ENCODE measurements at places on chromosomes 5 and 9. TPM values are rescaled to one million over a fixed set of nuclear protein-coding genes. Genes with fewer than 3 reads are reported as not detected.

The ZFP2 gene
- total RNA-seq, result 1.2 TPM

The ADAMTS2 gene
- total RNA-seq, result 22.7 TPM

The PPIC gene
- 50.6 TPM for total RNA-seq

The NUP214 gene
- total RNA-seq, result 30.8 TPM

The CMYA5 gene
- total RNA-seq, result 466 TPM

The EXOSC2 gene
- total RNA-seq, result 15.4 TPM

DNA sequence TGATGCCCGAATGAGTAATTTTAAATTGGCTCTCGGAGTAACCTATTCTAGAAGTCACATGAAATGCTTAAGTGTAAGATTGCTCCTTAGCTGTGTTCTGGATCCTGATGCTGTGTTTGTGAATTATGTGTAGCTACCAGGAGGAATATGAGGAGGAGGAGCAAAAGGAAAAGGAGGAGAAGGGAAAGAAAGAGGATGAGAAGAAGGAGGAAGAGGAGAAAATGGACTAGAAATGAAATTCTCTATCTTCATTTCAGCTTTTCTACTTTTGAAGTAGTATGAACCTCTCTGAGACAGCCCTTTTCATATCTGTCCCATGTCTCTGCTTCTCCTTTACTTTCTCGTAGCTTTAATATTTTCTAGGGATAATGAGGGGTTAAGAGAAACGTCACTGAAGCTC lies 119.4 kb upstream of the ACTBL2 start:
- no peak for DNase-seq

GRCh38 chr5:163269624-163270023 lies 167.8 kb upstream of the CCNG1 start:
- DNase-seq, result no peak

DNA sequence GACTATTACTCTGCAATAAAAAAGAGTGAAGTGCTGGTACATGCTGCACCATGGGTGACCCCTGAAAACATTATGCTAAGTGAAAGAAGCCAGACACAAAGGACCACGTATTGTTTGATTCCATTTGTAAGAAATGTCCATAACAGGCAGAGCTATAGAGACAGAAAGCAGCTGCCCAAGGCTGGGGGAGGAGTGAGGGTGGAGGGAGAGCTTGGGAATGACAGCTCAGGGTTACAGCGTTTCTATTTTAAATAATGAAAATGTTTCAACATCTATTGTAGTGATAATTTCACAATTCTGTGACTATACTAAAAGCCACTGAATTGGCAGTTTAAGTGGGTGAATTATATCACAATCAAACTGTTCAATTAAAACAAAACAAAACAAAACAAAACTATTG lies 81.7 kb downstream of the MYO10 start:
- DNase-seq, result no peak

- DNase-seq, result no peak
Observed at GRCh38 chr9:20305452-20305851, 316.8 kb downstream of the MLLT3 start.

- DNase-seq, result no peak
Observed at GRCh38 chr9:129773262-129774048, 20.6 kb upstream of the PTGES start.

DNA sequence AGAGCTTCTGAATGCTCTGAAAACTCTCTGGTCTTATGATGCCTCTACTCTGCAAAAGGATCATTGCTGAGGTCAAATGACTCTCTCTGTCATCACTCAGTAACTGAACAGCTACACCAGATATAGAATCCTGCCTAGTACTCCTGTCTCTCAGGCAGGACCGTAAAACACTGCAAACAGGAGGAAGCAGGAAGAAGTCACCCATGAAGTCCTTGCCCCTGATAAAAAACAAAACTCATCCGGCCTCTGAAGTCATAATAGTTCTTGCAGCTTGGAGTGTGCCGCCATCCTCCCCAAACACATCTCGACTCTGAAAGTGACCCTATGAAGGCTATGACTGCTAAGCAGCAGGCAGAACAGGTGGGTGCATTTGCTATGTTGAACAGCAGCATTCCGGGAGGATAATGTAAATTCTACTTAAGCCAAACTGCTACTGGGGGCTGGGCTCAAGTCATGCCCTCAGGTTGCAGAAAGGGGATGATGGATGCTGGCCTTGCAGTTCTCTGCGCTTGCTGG lies 81.9 kb upstream of the FAM169A start:
- DNase-seq, result no peak

GRCh38 chr5:161889971-161890370 lies 42.1 kb downstream of the GABRA1 start:
- no peak for DNase-seq

GRCh38 chr5:180040287-180041214 lies 31.0 kb downstream of the RNF130 start:
- DNase-seq, result no peak

DNA sequence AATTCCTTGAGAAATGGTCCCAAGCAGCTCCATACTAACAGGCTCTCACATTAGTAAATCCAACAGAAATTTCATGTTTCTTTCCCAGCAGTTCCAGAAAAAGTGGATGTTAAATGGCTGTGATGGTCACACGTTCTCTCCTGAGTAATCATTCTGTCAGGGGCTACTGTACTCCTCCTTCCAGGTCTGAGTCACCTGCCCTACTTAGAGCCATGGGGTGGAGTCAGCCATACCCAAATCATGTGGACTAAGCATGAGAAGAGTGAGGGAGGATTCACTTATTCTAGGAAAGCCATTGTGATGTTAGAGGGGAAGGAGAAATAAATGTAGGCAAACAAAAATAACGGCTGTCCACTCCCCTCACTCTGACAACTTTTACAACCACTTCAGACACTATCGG lies 547.2 kb downstream of the CSNK1G3 start:
- DNase-seq, result no peak

GRCh38 chr5:162067162-162067561 lies 411 bp upstream of the GABRG2 start:
- DNase-seq, result no peak

GRCh38 chr9:69822116-69822750 lies 1.6 kb downstream of the CFAP95 start:
- DNase-seq, result no peak

GRCh38 chr5:159560088-159560487 lies 229.8 kb upstream of the IL12B start:
- no peak for DNase-seq

DNA sequence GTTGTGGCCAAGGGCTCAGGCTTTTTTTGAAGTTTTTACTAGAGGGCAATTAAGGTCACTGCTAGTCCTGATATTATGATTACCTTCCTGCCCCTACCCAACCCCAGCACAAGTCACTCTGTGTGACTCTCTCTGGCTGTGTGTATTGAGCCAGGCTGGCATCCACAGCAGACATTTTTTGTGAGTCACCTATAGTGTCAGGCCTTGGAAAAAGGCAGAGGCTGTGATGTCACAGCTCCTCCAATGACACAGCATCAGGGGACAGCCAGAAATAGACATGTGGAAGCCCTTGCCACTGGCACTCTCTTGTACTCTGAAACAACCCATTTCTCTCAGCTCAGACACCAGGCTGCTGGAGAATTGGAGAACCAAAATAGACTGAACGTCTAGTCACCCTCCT lies 145.4 kb downstream of the NMUR2 start:
- peak; percentile 26 for DNase-seq

DNA sequence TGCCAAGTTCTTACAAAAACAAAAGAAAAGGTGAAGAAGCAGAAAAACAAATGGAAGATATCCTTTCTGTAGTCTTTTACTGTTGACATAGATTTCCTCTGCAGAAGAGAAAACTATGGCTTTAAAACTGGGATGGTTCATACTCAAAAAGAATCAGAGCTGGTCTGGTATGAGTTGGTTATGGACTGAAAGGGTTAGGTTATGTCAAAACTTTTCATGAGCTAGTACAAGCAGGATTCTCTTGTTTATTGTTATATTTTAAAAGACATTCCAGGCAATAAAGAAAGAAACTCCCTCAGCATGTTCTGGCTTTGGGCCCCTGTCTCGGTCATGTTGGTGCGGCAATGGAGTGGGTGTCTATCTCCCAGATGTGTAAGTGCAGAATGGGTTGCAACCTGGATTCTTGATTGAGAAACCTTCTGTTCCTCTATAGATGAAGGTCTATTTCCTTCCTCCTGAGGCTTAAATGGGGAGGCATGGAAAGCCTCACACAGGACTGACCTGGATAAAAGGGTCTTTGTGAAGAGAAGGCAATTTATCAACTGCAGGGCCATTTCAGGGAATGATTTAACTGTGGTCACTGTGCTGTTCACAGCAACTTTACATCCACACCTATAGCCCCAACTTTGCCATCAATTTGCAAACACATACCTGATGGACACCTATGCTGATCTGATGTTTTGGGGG lies 209.6 kb upstream of the TNC start:
- DNase-seq, result no peak

All from left cardiac atrium (tissue), 4 donors.